ENCODE measurements at places on chromosomes 4 and X.
A peak's percentile ranks its signal among the peaks of the same experiment; 100 is the strongest.

- no peak for DNase-seq
Observed at GRCh38 chr4:5865896-5866599, 26.8 kb downstream of the CRMP1 start.

GRCh38 chr4:54146139-54146538 is 46.2 kb downstream of the GSX2 start:
- DNase-seq = no peak

- DNase-seq = peak; percentile 98
Observed at GRCh38 chrX:39158801-39159657, 357.8 kb downstream of the MID1IP1 start.

DNA sequence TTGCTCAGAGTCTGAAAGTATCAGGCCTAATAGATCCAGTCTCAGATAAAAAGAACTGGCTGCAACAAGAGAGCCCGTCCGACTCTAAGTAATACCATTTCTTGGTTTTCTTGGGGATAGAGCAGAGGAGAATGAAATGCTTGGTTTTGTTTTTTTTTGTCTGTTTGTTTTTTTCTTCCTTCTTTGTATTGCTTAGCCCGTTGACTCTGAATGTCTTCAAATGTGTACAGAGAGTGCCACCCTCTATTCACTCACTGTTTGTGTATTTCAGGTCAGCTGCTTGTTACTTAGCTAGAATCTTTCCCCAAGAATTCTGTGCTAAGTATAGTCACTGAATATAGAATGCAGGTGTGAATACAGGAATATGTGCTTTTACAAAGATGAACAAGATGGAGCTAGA is 5.7 kb upstream of the TMEM156 start:
- no peak for DNase-seq

GRCh38 chr4:90078440-90078839 is 48.8 kb upstream of the CCSER1 start:
- no peak for DNase-seq

- no peak for DNase-seq
Observed at GRCh38 chr4:5156682-5157081, 105.4 kb downstream of the STK32B start.

DNA sequence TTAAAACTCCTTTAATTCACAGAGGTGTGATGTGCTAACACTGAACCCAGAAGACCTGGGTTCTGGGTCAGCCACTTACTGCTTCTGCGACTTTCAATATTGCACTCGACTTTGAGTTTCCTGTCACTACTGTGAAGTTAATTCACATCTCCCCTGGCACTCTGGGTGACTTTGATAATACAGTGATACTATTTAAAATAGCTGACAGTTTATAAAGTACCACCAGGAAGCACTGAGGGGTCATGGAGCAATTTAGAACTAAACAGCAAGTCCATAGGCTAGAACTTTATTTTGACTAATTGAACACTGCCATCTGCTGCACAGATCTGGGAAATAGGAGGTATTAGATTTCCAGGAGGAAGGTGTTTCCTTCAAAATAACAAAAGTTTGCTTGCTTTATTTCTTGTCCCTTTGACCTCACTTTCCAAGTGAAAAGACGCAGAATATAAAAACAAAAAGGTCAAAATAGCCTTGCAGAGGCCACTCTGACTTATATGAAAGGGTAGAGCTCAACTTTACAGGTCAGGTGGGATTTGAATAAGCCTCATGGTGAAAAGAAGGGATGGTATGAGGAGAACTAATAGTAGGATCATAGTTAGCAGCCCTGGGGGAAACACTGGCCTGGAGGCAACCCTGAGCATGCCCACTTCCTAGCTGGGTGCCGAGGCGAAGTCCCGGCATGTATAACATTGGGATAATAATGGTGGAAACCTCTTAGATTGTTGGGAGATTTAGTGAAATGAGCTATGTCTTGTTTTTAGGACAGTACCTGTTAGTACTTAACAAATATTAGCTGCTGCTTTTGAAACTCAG is 53.4 kb downstream of the ZNF518B start:
- DNase-seq = peak; percentile 33

- DNase-seq = no peak
Observed at GRCh38 chrX:35351212-35351611, 408.6 kb downstream of the FAM47B start.

GRCh38 chrX:29297171-29297800 is 710.0 kb downstream of the IL1RAPL1 start:
- no peak for DNase-seq

DNA sequence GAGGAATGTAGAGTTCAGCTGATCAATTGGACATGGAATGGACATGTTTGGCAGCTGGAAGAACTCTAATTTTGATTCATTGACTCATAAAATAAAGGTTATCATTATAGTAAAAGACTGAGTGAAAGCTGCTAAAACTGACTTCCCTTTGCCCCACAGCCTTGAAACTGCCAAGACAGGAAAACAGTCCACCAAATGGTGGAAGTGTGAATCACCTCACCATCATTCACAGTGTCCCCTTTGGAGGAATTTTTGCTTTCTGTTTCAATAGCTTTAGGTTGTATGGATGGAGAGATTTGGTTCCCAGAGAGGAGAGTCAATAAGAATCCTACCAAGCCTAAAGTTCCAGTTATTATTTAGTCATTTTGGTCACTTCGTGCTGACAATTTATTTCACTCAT is 20.8 kb upstream of the FREM3 start:
- DNase-seq = no peak

- no peak for DNase-seq
Observed at GRCh38 chr4:157996061-157997028, 176.5 kb downstream of the GASK1B start.

DNA sequence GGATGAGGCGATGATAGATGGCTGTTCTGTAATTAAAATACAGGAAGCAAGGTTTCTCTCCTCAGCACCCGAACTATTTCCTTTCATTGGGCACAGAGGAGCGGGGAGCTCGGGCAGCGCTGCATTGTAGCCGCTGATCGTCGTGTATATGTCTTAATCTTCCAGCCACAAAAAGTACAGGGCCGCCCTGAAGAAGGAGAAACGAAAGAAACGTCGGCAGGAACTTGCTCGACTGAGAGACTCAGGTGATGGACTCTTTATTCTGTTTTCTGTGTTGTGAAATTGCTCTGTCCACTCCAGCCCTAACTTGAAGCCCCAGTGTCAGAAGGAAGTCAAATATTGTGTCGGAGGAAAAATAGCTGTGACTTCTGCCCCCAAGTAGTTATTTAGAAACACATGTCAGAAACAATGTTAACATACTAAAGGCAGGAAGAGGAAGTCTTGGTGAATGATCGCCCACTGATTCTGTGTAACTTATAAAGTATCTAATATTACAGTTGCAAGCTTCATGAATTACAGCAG is 546 bp downstream of the ZRSR2 start:
- DNase-seq = no peak

- peak; percentile 14 for DNase-seq
Observed at GRCh38 chrX:13691841-13692371, 3.0 kb downstream of the RAB9A start.

- DNase-seq = no peak
Observed at GRCh38 chr4:130955520-130955919, 1859.6 kb downstream of the C4orf33 start.

DNA sequence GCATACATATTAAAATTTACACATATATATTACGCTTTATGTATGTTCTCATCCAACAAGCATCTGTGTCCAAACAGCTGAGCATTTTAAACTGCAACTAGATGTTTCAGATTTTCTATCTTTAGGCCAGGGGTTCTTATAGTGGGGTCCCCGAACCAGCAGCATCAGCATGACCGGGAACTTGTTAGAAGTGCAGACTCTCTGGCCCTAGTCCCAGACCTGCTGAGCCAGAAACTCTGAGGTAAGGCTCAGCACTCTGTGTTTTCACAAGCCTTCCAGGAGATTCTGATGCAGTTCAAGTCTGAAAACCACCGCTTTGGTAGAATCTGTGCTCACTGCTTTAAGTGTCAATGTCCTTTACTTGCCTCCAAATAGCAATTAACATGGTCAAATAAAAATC is 266.2 kb upstream of the CASK start:
- DNase-seq = no peak

DNA sequence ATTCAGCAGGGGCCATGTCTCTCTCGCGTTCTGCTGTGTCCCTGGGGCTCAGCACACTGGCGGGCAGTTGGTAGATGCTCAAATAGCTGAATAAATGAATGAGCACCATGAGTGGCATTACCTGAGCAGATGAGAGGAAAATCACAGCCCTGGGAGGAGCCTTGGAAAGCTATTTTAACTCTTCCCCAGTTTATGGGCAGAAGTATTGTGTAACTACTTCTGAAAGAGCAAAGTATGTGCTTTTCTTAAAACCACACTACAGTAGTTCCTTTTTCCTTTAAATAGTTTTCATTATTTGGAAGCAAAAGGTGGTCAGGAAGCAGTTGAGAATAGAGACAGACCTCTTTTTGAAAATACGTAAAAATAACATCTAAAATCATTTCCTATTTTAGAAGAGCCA is 3.0 kb upstream of the PLAC1 start:
- DNase-seq = no peak

GRCh38 chr4:110207233-110207632 is 8.8 kb upstream of the ELOVL6 start:
- no peak for DNase-seq

GRCh38 chr4:99356992-99357391 is 4.4 kb upstream of the ADH1C start:
- DNase-seq = no peak

- DNase-seq = no peak
Observed at GRCh38 chr4:41429280-41429669, 108.7 kb upstream of the LIMCH1 start.

- DNase-seq = no peak
Observed at GRCh38 chr4:23320931-23321587, 568.8 kb downstream of the PPARGC1A start.

DNA sequence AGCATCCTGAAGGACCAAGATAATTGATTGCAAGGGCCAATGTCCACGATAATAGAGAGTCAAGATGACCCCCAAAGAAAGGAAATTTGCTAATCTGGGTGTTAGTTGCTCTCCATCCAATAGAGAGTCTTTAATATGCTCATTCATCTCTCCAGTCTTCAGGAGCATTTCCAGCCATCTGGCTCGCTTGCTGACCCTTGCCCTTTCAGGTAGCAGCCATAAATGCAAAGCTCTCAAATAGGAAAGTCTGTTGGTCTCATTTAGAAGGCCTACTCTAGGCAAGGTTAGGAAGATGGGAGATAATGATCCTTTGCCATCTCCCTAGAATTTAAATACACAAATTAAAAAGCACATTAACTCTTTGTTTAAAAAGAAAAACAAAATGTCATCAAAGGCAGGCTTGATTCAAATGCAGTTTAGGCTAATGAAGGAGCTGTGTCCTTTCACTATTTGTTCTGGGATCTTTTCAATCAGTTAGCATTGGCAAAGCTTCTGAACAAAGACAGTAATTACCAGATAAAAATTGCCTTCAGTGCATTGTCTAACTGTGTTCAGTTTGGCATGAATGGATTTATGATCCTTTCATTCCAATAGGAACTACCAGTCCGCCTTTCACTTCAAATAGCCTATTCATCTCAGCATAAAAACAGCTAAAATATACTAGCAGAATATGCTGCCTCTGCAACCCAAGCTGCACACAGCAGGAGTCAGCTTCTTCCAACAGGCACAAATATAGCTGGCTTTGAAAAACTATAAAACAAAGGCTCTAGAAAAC is 49.6 kb upstream of the ATXN3L start:
- no peak for DNase-seq

GRCh38 chr4:171857302-171858012 is 44.3 kb downstream of the GALNTL6 start:
- DNase-seq = no peak

GRCh38 chrX:41391606-41392005 is 55.5 kb upstream of the NYX start:
- no peak for DNase-seq

DNA sequence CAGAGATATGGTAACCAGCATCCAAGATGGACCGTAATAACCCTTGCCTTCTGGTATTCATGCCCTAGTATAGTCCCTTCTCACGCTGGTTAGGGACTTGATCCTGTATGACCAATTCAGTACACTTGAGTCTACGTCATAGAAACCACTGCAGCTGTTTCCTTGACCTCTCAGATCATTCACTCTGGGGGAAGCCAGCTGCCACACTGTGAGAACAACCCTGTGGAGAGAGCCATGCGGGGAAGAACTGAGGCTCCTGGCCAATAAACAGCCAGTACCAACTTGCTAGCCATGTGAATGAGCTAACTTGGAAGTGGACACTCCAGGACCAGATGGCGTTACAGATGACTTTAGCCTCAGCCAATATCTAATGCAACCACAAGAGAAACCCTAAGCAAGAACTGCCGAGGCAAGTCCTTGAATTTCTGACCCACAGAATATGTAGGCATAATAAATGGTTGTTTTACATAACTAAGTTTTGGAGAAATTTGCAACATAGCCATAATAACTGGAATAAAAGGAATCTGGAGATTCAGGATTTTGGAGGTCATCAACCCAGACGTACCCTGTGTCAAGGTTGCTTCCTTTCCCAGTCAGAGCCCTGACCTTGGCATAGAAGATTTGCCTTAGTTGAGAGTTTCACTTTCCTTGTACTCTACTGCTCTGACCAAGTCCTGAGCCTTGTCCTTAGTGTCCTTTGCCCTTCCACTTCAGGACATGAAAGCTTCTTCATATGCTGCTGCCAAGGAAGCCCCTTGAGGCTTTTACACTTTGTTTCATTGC is 87.3 kb upstream of the ZNF81 start:
- peak; percentile 39 for DNase-seq

- peak; percentile 81 for DNase-seq
Observed at GRCh38 chrX:74382613-74383012, 38.7 kb upstream of the SLC16A2 start.

- DNase-seq = no peak
Observed at GRCh38 chr4:188110741-188111471, 1.5 kb upstream of the TRIML2 start.

DNA sequence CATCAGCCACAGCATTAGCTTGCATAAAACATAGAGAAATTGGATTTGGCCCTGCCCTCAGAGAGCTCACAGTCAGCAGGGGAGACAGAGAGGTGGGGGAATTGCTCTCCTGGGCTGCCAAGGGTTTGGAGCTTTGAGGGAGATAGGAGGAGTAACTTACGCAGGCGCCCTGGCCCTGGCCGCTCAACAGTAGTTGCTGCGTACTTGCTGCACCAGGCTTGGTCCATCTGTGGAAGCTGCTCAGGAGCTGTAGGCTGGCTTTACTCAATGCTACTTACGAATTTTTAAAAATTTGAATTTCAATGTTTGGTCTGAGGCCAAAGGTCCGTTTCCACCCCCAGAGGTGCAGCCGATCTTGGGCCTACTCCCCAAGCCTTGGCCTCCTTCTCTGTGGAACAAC is 83.3 kb downstream of the CPZ start:
- no peak for DNase-seq

DNA sequence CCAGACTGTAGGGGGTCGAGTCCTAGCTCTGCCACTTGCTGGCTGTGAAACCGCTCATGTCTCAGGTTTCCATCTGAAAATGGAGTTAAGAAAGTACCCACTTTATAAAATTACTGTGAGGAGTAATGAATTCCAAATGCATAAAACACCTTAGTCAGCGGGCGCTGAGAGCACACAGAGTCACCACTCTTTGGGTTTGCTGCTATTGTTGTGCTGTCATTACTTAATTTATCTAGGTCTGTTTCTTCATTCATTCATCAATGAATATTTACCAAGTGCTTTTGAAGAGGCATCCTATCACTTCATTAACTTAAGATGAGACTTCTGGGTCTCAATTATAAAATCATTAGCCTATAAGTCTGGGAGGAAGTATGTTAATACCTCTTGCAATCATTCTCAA is 317.3 kb downstream of the FBXW7 start:
- no peak for DNase-seq
